ENCODE measurements at places on chromosomes 12 and 14. TPM values are rescaled to one million over a fixed set of nuclear protein-coding genes. Genes with fewer than 3 reads are reported as not detected.

DNA sequence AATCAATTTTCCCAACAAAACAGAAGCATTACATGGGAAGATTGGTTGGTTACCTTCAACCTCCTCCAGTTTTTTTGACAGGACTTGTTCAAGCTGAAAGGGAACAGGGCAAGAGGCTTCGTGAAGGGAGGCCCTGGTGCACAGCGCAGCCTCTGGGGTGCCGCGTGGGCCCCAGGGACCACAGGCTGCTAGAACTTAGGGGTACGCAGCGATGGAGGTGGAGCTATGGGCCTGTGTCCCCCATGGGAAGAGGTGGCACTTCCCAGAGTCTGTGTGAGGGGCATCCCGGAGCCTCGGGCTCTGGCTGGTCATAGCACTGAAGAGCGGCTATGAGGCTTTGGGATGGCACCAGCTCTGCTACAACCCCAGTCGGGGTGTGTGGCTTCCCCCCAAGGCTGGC lies 22.1 kb upstream of the BTBD6 start:
- no peak for DNase-seq

DNA sequence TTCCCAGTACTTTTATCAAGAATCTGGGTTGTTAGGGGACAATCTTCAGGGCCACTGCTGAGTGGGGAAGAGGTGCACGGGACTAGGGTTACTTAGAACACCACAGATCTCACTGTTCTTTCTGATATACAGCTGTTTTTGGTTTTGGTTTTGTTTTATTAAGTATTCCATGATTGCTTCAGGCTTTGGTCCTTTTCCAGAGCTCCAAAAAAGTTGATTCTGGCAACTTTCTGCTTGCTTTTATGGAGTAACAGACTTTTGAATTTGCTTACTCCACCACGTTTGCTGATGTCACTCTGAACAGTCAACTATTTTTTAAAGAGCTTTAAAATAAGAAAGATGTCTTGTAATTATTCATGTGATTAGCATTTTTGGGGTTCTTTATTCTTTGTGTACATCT lies 368.1 kb upstream of the FOXG1 start:
- no peak for DNase-seq

Gene SERPINA3
- not detected for total RNA-seq

Gene KCNJ8
- total RNA-seq: 1.4 TPM

DNA sequence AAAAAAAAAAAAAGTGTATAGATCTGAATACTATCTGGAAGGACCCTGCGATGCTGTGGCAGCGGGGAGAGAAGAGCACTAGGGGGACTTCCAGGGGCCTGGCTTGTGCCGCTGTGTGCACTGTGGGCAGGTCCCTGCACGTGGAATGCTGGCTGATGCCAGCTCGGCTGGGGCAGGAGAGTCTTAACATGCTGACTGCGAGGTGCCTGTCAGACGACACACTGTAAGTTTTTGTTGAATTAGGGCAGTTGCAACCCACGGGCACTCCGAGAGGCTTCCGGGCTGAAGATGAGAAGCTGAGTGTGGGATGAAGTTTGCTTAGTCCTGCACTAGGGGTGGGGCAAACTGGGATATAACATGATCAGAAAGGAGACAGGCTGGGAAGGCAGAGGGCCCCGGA lies 10.7 kb downstream of the GLT1D1 start:
- DNase-seq: no peak

GRCh38 chr12:2046957-2047356 lies 5.8 kb upstream of the CACNA1C start:
- no peak for DNase-seq

Gene KRT71
- not detected for total RNA-seq

DNA sequence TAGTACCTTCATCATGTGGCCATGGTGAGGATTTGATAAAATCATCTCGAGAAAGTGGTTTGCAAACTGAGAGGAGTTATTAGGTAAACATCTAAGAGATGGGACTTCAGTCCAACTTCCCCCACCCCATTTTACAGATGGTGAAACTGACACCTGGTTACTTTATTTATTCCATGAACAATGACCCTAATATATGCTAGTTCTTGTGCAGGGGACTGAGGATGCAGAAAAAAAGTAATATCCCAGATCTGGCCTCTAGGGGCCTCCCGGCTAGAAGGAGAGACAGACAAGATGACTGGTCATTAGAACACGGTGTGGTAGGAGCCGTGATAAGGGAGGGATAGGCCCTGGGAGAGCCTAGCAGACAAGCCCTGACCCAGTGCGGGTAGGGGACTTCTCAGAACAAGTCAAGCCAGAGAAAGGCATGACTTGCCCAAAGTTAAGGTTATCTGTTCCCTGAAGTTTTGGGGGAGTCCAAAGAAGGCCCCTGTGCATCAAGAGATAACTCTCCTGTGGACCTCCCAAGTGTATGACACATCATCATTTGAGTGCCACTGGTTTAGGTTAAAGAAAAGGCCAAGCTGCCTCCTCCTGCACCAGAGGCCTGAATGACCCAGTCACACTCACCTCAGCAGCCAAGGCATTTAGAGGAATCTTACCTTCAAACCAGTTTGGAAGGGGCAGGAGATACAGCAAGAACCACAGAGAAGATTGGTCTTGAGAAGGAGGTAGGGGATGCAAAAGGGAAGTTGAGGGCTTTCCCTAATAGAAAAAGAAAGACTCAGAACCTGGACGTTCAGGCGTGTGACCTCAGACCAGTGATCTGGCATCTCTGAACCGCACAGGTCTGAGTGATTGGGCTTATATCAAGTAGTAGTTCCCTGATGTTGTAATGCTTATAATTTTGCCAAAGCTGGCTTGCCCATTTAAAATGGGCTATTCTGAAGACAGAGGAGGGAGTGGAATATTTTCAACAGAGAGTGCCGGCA lies 1.6 kb downstream of the CMKLR1 start:
- peak; percentile 58 for DNase-seq

DNA sequence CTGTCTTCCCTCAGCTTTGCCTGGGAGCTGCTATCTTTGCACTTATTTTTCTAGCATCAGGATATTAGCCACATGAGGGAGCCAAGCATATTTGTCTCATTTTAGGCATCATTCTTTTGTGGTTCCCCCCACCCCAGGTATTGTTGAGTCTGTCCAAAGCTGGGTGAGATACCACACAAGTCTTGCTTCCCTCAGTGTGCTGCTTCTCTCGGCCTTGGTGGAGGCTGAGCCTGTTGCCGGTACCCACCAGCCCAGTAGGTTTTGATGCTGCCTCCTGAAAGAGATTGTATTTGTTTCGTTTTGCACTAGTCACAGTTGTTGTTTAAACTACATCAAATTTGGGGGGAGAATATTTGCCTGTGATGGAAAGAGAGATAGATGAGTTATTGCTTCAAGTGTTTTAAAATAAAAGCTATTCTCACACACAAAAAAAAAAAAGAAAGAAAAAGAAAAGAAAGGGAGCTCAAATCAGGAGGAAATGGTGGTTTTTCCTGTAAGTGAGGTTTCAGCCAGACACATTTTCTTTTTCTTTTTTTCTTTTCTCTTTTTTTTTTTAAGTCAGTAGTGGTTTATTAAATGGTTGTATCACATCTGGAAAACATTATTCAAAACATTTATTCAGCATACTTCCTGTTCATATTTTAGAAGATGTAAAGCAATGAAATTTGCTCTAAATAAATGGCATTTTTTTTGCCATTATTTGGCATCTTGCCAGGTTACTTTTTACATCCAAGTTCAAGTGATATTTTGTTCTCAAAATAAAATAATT lies 58.5 kb downstream of the SLC4A8 start:
- DNase-seq: no peak

DNA sequence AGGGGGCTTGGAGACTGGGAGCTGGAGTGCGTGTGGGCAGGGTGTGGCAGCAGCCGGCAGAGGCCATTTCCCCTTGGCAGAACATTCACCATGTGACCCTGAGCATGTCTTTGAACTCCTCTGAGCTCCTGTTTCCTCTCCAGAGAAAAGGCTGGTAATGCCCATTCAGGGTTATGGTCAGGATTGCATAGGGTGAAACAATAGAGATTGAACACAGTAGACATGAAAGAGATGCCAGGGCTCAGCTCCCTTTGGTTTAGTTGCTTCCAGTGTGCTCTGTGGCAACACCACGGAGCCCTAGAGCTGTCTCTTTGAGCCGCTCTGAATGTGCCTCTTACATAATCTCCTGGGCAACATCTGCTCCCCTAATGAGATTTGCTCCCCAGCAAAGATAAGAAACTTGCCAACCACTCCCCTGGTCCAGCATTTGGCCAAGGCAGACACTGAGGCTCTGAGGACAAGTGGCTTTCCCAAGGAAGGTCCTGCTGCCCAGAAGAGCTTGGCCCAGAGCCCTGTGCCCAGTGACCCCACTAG lies 4.6 kb downstream of the IFI27 start:
- no peak for DNase-seq

Gene ABCD2
- total RNA-seq: 0.06 TPM

DNA sequence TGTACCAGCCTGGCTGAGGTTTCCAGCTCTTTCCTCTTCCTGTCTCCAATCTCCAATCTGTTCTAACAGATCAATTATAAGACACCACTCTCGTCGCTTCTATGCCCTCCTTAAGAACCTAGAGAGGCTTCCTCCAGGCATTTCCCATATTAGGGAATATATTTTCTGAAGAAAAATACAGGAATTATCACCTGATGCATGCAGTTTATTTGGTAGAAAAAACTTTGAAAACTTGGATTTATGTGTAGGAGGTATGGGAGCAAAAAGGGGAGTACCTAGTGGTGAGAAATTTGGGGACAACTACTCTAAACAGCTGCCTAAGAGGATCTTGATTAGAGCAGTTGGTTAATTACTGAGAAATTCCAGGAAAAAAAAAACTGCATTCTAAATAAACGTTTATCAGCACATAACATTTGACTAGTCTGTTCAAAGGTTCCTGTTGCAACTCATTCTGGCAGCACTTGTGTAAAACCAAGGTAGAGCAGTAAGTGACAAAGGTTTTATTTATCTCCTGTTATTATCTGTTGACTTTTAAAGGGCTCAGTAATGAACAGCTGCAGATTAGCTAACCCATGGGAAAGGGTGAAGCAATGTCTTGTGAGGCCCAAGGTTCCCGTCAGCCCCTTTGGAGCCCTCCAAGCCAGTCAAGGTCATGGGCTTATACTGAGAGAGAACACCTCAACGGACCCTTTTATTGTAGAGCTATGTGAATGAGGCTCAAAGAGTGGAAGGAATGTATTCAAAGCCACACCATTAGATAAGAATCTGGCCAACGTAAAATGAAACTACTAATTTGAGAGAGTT lies 36.4 kb upstream of the NR1H4 start:
- DNase-seq: no peak
